Mucosa of gallbladder (tissue), 1 donor: ENCODE measurements at places on chromosomes 3 and 15.

- DNase-seq = no peak
These were observed 6.7 kb downstream of the ISLR start for GRCh38 chr15:74179983-74180880.

- DNase-seq = no peak
These were observed 1134.2 kb downstream of the ROBO1 start for GRCh38 chr3:78633626-78634025.

DNA sequence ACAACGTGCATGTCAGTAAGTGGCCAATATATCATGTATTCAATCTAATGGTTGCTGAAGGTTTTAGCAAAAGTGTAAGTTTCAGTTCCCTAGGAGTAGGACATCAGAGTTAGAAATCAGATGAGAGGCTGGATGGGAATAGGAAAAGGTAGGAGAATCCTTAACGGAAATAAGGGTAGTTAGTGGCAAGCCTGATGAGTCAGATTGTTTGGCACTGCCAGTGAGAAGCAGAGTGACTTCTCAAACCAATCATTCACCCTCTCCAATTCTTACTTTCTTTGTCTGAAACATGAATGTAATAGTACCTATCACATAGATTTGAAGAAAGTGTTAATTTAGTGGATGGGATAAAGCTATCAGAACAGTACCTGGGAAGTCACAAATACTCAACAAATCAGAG lies 894.0 kb downstream of the NTRK3 start:
- no peak for DNase-seq

GRCh38 chr3:46281551-46281950 lies 39.3 kb downstream of the CCR3 start:
- DNase-seq = no peak

- no peak for DNase-seq
These were observed 234.2 kb upstream of the MCTP2 start for GRCh38 chr15:93997071-93997658.

DNA sequence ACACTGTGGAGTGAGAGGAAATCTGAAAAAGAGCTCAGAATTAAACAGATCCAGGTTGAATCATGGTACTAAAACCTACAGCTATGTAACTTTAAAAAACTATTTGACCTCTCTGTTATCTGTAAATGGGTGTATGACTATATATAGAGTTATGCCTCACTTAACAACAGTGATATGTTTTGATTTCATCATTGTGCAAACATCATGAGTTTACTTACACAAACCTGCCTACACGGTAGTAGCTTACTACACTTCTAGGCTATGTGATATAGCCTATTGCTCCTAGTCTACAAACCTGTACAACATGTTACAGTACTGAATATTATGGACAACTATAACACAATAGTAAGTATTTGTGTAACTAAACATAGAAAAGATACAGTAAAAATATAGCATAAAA lies 191.6 kb upstream of the MEIS2 start:
- DNase-seq = no peak

GRCh38 chr3:153051427-153052095 lies 110.5 kb upstream of the RAP2B start:
- DNase-seq = peak; percentile 17

GRCh38 chr15:61090386-61091288 lies 138.5 kb downstream of the RORA start:
- no peak for DNase-seq

- no peak for DNase-seq
These were observed 64.4 kb downstream of the P2RY1 start for GRCh38 chr3:152899306-152899705.

- DNase-seq = no peak
These were observed 4.5 kb upstream of the POPDC2 start for GRCh38 chr3:119664850-119665379.

GRCh38 chr3:119360736-119361462 lies 66.7 kb downstream of the ARHGAP31 start:
- no peak for DNase-seq

DNA sequence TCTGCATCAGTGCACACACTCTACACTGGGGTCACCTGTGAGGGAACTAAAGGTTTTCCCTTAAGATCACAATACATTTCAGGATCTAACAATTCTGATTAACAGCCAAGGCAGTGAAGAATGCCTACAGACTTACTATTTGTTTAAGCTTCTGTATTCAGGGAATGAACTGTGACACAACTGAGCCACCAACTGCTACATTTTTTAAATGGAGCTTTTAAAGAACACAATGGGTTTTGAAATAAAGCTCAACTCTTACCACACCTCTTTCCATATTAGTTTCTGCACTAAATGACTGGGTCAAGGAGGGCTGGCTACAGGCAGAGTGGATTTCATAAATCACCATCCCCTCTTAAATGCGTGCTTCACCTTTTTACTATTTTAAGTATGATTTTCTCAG lies 100.2 kb downstream of the TMCC1 start:
- DNase-seq = no peak

DNA sequence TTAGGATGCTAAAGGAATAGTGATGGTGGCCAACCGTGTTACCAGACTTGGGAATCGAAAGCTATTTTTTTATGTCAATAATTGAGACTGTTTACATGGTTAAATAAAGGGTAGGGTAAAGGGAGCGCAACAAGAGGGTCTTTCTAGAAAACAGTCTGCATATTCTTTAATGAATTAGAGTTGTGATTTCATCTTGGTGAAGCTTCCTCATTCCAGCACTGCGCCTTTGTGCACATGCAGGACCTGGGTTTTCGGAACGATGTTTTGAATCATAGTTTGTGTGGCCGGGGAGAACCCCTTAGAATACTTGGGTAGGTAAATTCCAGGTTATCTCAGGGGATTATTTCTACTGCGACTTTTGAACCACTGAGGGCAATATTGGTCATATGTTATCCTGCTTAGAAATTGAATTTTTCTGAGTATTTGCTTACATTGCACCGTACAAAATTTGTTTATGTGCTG lies 1.3 kb downstream of the PIK3CA start:
- DNase-seq = no peak

DNA sequence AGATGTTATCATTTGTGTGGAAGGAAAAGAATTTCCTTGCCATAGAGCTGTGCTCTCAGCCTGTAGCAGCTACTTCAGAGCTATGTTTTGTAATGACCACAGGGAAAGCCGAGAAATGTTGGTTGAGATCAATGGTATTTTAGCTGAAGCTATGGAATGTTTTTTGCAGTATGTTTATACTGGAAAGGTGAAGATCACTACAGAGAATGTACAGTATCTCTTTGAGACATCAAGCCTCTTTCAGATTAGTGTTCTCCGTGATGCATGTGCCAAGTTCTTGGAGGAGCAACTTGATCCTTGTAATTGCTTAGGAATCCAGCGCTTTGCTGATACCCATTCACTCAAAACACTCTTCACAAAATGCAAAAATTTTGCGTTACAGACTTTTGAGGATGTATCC lies 15.1 kb downstream of the KLHL24 start:
- no peak for DNase-seq

DNA sequence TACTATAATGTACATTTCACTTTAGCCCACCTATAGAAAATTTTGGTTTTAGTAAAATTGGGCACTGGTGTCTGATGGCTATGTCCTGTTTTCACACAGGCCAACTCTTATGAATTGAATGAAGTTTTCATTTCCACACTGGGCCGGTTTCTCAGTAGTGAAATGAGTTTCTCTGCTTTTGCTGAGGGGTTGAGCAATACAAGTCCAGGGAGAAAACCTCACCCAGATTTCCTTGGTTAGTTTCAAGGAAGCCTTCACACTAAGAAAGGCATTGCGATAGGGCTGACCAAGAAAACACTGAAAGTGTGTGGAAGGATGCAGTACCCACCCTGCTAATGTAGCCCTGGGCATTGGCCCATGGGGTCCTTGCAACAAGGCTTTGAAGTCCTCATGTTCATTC lies 331.5 kb upstream of the CFAP20DC start:
- no peak for DNase-seq

- no peak for DNase-seq
These were observed 86.2 kb upstream of the CMSS1 start for GRCh38 chr3:99731499-99731898.

DNA sequence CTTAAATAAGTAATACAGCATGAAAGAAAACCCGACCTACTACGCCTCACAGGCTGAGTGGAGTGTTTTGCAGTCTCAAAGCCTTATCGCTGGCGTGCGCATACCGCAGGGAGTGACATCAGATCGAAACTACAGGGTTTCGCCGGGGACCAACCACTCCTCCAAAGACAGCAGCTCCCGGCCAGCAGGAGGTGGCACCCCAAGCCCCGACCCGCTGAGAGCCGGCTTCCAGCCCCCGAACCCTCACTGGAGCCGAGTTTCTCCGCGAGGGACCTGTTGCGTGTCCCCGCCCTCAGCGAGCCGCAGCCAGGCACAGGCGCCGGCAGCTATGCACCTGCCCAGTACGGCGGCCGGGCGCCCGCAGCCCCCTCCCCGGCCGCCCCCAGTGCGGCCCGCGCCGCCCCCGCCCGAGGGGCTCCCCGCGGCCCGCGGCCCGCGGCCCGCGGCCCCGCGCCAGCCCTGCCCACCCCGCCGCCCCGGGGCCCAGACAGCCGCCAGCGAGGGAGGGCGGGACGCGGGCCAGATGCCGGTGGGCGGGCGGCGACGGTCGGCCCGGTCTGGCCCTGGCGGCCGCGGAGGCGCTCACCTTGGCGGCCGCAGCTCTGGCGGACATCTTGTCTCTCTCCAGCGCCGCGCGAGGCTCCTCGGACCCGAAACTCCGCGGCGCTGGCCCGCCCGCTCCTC lies 710 bp downstream of the TJP1 start:
- peak; percentile 73 for DNase-seq

- no peak for DNase-seq
These were observed 43.1 kb downstream of the BHLHE40 start for GRCh38 chr3:5022187-5022965.

- no peak for DNase-seq
These were observed 202.0 kb upstream of the IL12A start for GRCh38 chr3:159786489-159787177.

DNA sequence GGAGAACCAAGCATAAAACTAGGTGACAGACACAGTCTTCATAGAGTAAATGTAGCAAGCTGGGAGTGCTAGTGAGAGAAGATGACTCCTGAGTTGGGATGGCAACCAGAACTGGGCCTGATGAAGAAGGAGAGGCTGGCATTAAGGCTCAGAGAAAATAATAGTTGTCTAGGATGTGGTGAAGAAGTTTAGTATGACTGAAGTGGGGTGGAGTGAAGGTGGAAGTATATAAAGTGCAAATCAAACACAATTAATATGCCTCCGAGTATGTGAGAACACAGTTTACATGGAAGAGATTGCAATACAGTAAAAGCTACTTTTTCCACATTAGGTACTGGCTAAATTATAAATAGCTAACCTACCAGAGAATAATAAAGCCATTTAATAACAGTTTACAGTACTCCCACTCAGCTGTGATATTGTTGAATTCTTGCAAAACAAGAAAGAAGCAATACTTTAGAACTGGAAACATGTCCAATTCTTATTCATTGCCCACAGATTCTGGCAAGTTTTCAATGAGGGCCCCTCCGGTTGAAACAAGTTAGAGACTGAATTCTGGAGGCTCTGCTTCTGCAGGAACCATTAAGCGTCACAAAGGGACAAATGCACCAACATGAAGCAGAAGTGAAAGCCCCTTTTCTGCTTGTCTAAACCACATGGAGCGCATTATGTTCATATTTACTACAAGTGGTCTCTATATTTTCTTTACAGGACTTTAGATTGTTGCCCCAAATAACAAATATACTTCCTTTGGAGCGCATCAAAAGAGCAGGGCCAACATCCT lies 243.7 kb downstream of the SLC9A9 start:
- no peak for DNase-seq

GRCh38 chr3:90069748-90070147 lies 962.3 kb downstream of the EPHA3 start:
- DNase-seq = no peak

DNA sequence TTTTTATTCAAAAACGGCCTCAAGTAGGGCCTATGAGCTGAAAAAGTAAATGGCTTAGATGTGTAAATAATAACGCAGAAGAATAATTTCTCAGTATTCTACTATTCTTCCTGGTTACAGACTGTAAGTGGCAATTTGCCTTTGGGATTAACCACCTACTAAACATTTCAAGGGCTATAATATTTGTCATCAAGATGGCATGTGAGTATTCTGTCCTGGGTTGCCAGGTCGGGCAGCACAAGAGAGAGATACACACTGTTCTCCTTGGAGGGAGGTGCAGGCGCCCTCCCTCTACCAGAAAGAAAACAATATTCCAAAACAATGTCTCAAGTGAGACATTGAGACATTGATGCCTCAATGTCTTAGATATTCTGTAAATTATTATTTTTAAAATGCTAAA lies 278.4 kb downstream of the OCA2 start:
- no peak for DNase-seq

DNA sequence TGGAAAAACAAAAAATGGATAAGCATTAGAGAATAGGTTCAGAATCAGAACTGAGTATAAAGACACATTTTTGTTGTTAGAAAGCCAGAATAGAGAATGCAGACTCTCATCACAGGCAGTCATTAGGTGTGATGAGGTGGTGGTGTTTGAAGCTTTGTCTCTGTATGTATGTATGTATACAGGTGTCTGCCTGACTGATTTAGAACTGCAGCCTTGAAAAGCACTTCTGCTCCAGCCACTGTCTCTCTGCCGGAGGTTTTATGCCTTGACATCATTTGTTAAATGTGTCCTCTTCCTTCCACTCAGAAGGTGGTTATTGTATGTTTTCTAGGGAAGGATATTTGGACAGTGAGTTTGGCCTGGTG lies 80.7 kb upstream of the ZBED2 start:
- DNase-seq = no peak

DNA sequence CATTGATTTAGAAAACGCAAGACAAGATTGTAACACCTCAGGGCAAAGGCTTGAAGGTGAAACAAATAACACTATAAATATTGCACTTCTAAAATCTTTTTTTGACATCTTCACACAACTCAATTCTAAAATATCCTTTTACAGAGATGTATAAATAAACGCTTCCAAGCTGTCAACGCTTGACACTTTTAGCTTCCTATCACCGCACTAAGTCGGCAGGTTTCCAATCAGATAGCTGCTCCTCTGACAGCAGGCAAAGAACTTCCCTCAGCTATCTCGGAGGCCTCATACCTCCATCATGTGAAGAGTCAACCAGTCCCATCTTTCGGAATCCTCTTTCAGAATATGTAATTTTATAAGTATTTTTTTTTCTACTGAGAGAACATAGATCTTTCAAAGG lies 71.0 kb downstream of the PCOLCE2 start:
- DNase-seq = no peak

- DNase-seq = no peak
These were observed 35.0 kb upstream of the DNAJC13 start for GRCh38 chr3:132382267-132382666.
